ENCODE measurements at places on chromosomes 16 and 17.
A peak's percentile ranks its signal among the peaks of the same experiment; 100 is the strongest.

GRCh38 chr17:69757688-69758430, 317.2 kb upstream of the KCNJ16 start:
- no peak for DNase-seq

DNA sequence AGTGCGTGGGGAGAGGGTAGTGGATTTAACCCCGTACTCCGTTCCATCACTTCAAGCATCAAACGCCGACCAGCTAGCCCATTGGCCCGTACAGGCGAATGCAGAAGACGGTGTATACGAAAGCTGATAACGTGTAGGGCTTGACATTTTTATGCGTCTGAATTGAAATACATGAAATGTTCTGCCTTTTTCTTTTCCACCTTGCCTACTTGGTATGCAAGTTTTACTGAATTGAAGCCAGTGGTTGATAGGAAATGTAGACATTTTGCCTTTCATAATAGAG, 834 bp upstream of the STAT3 start:
- peak; percentile 15 for DNase-seq

DNA sequence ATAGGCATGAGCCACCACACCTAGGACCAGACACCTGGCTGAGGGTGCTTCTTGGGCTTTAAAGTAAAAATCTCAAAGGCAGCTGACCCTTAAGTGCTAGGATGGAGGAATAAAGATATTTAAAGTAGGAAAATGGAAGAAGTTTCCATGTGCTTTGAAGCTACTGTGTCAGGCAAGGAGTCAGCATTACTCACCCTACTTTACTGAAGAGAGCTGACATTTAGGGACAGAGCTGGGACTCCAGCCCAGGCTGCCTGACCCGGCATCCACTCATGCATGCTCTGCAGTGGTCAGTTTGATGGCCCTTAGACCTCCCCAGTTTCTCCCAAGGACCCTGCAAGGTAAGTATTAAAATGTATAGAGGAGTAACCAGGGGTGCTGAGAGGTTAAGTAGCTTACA, 124.7 kb upstream of the PLCG2 start:
- no peak for DNase-seq

- DNase-seq, result no peak
These were observed 10.1 kb downstream of the AFMID start for GRCh38 chr17:78197147-78197832.

DNA sequence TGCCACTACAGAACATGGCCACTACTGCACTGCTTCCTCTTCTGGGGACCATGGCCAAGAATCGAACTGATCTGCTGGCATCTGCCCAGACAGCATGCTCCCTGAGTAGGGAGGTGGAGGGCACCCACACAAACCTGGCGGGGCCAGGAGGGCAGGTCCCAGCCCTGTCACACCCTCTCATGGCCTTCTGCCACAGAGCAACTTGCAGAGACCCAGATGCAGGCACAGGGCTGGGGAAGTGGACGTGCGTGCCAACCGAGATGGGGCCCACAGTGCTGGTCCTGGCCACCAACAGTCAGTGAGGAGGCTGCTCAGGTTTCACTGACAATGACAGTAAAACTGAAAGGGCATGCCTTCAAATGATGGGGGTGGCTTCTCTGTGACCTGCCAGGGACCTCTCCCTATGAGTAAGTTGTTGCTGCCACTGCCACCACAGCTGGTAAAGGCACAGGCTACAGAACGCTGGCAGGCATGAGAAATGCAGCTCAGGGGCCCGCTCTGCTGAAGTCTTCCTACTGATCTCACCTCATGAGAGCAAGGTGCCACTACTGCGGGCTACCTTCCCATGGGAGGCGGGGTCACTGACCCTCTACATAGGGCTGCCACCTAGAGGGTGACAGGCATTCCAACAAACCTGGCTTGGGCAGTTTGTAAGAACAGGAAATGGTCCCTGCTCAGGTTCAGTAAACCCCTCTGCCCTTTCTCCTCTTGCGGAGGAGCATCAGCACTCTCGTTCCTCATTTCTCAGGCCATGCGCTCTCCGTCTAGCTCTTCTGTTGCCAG, 15.5 kb downstream of the HIC1 start:
- DNase-seq, result no peak

DNA sequence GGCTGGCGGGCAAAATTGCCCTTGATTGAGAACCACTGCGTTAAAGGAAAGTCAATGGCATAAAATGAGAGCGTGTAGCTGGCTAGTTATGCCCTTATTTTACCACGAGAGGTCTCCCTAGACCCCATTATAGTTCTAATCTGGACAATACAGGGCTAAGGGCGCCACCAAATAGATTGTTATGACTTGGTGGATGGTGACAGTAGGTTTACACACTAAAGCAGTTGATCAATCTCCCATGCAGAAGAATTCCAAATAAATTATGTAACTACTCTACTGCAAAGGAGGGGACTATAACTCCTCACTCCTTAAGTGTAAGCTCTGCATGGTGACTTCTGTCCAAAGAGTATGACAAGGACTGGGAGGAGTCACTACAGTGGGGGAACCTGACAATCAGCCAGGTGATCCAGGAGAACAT, 20.4 kb upstream of the YPEL2 start:
- DNase-seq, result peak; percentile 35

GRCh38 chr17:51155416-51155815, 2.1 kb downstream of the NME1 start:
- DNase-seq, result no peak

DNA sequence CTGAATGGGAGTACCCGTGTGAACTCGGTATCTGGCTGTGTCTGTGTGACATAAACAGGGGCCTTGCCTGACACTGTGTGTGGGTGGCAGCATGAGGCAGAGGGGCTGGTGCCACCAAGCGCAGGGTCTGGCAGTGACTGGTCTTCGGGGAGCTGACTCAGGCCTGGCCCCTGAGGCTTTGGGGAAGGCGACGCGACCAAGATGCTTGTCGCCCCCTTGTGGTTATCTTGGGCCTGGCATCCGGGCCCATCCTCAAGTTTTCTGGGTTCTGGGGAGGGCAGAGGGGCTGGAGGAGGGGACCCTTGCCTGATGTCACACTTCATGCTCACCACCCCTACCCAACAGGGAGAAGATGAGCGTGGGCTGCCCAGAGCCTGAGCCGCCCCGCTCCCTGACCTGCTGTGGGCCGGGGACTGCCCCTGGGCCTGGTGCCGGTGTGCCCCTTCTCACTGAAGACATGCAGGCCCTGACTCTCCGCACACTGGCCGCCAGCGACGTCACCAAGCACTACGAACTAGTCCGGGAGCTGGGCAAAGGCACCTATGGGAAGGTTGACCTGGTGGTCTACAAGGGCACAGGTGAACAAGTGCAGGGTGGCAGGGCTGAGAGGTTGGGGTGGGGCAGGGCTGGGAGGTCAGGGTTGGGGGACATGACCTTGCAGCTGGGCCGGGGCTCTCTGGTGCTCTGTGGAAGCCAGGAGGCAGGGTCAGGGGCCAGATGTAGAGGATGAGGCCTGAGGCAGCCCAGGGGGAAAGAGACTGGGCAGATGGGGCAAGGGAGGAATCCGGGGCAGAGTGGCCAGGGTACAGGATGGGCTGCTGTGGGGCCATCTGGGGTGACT, 24.9 kb downstream of the SBK1 start:
- peak; percentile 75 for DNase-seq

DNA sequence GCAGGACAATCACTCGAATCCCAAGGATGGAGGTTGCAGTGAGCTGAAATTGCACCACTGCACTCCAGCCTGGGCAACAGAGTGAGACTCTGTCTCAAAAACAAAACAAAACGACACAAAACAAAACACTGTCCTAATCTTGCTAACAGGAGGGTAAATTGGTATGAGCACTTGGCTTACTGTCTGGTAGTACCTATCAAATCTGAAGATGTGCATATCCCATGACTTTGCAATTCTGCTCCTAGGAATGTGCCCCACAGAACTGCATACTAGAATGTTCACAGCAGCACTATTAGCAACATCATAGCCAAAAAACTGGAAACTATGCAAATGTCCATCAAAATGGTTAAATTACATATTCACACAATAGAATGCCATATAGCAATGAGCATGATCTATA, 15.7 kb downstream of the MTSS2 start:
- DNase-seq, result no peak

GRCh38 chr17:35889818-35890773, 9.9 kb upstream of the CCL5 start:
- DNase-seq, result no peak

DNA sequence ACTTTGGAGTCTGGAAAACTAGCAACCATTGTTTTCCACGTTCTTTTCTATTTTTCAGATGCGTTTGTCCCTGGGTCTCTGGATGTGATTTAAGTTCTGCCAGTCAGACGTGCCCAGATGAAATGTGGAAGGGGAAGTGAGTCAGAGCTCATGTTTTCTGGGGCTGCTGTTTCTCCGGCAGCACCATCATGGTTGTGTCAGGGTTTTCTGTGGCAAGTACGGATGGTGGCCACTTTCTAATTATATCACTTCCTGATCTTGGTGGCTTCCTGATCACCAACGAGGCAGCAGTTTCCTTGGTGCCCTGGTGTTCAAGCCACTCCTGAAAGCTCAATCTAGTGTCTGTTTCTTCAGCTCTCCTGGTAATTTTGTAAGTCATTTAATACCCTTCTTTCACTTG, 31.4 kb upstream of the PMFBP1 start:
- no peak for DNase-seq

DNA sequence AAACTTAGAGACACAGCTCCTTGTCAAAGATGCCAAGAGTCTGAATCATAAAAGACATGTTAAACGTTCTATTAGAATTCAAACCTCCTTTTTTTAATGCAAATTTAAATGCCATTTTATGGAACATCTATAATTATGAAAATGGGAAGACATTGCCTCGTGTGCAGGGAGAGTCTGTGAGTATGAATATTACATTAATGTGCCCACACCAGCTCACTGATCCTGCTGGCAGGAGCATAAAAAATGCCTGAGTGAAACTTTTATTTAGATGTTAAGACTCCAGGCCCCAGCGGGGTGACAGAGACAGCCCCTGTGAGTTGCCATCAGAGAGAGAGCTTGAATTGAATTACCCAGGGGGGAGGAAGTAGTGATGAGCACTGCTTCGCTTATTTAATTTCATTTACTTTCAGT, 84.8 kb downstream of the SNX11 start:
- no peak for DNase-seq

- no peak for DNase-seq
These were observed 47.8 kb upstream of the ZC3H18 start for GRCh38 chr16:88522276-88522949.

- DNase-seq, result no peak
These were observed 12.4 kb upstream of the ST6GALNAC2 start for GRCh38 chr17:76598004-76598439.

DNA sequence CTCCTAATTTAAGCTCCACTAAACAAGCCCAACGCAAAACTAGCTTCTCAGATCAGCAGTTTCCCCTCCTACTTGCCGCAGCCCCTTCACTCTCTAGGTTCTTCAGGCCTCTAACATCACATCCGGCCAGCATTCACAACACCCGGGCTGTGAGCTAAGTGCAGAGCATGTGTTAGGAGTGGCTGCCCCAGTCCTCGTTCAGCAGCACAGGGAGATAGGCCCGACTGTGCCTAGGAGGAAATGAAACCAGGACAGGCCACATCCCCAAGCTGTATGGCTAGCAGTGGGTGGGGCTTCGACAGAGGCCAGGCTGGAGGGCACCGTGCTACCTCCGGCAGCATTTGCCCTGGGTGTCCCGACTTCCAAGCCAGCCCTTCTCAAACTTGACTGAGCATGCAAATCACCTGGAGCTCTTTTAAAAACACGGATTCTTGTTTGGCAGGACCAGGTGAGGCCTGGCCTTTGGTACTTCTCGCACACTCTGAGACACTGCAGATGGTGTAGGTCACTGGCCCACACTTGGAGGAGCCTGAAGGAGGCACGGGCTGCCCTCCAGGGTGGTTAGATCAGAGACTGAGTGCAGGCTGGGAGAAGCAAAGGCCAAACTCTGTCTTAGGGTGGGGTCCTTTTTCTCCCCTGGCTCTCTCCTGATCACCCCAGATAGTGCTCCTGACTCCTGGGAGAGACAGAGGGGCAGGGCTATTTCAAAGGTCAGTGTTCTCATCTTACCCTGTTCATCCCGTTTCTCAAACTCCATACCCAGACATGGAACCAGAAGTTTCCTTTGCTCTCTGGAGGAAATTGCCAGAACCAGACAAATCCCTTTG, 202.0 kb downstream of the C16orf78 start:
- DNase-seq, result no peak

- DNase-seq, result no peak
These were observed 12.1 kb upstream of the ZNF423 start for GRCh38 chr16:49867796-49868668.

DNA sequence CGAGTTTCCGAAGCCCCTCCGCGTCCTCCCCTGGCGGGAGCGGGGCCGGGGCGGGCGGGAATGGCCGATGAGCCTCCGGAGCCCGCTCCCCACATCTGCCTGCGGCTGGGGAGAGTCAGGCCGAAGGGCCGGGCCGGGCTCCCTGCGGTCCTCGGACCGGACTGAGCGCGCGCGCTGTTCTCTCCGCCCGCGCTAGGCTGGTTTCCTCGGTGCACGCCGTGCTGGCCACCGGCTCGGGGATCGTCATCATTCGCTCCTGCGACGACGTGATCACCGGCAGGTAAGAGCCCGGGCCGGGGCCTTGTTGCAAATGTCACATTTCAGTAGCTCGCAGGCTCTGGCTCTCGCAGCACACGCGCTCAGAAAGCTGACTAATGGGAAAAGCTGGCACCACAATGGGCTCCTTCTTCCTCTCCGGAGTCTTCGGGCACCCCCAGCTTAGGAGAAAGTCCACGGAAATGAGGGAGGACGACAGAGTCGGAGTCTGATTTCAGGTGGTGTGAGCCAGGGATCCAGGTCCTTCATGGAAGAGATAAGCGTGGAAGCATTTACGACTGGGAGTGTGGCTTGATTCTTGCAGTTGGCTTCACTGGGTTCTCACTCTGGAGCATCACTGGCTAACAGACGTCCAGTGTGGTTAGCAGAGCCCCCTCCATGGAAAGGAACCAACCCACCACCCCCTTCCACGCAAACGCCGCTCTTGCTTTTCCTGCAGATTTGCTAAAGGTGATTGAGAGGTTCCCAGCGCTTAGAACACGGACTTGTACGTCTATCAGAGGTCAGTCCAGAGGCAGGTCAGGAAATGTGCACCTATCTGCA, 715 bp downstream of the TLCD3A start:
- DNase-seq, result peak; percentile 62

GRCh38 chr16:68229431-68230175, 6.3 kb downstream of the ESRP2 start:
- DNase-seq, result peak; percentile 59

DNA sequence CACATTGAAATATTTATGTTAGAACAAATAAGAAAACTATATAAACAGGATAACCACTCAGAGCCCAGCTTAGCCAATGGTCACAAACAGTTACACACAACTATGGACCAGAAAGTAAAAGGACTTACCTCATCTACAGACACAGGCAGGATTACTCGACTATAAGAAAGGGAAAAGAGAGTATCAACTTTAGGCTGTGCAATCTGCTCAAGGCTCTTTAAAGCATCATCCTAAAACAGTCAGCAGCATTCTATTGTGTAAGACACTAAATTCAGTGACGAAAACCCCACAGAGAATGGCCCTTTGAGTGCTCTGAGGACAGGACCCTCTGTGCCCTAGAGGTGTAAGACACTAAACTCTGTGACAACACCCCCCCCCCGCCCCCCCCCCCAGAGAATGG, 4.2 kb downstream of the PITPNA start:
- DNase-seq, result no peak

DNA sequence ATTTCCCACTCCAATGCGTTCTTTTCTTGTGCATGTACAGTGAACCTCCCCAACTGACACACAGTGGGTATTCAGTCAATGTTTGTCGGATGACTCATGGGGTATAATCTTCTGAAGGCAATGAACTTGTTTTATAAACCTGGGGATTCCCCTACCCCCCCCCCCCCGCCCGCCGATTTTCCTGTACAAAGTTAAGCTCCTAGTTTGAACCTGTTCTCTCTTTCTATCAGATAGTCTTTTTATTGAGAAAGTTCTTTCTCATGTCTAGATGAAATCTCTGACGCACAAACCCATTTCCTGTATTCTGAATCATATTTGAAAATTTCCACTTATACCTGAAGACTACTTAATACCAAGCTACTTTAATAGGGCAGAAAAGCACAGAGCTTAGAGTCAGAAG, 338.3 kb downstream of the CA10 start:
- DNase-seq, result no peak
